Activated T-cell treated with anti-CD3 and anti-CD28 coated beads for 1 hour (primary cell): ENCODE measurements at places on chromosomes 1 and 21.

DNA sequence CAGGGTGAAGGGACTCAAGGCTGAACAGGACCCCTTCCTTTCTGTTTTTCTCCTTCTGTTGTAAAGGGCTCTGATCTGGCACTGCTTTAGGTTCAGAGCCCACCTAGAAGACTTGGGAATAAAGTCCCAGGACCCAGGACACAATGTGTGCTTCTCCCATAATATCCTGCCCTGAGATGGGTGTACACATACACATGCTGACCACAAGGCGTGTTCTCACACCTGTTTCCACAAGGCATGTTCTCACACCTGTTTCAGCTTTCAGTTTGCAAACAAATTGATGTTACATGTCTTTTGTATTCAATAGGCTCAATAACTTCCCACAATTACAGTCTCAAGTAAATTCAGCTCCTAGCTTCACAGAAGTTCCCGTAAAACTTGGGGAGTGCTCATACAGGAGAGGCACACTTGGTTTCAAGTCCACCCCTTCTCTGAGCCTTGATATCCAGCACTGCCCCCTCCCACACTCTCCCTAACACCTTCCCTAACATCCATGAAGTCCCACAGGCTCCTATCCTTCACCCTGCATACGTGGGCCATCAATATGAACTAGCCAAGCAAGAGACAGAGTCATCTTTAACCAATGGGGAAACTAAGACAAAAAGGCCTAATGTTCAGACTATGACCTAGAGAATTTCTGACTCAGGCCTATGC, 41.7 kb downstream of the ERI3 start:
- DNase-seq, result no peak

DNA sequence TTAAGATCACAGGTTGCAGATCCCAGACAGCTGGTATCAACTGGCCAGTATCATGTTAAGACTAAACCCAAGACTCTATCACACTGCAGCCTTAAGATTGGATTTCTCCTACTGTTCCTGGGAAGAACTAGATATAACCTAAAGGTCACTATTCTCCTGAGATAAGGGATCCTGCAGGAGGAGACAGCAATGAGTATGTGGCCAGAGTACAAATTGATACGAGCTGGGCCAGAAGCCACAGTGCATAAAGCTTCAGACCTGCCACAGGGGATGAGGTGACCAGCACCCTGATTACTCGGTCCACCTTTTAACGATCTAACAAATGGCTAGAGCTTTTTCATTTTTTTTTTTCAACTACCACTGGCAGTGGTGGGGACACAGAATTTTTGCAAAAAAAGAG, 31.0 kb downstream of the HSD3B1 start:
- no peak for DNase-seq

GRCh38 chr21:31903896-31904295, 31.1 kb downstream of the HUNK start:
- no peak for DNase-seq

DNA sequence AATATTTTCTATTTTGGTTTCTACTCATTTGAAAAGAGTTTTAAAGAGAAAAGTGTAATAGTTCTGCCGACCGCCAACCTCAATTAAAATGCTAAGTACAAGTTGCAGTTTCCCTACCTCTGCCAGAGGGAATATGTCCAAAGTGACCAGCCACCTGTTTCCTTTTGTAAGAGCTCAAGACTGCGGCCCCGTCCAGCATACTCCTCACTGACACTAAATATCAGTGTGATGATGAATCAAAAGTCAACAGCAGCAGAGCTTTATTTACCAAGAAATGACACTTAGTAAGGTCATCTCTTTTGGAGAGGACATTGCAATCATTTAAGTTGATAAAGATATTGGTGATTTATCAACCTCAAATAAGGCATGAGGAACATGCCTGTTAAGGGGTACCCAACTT, 57.4 kb upstream of the NRIP1 start:
- no peak for DNase-seq

GRCh38 chr1:198447468-198447867, 93.0 kb downstream of the ATP6V1G3 start:
- no peak for DNase-seq

DNA sequence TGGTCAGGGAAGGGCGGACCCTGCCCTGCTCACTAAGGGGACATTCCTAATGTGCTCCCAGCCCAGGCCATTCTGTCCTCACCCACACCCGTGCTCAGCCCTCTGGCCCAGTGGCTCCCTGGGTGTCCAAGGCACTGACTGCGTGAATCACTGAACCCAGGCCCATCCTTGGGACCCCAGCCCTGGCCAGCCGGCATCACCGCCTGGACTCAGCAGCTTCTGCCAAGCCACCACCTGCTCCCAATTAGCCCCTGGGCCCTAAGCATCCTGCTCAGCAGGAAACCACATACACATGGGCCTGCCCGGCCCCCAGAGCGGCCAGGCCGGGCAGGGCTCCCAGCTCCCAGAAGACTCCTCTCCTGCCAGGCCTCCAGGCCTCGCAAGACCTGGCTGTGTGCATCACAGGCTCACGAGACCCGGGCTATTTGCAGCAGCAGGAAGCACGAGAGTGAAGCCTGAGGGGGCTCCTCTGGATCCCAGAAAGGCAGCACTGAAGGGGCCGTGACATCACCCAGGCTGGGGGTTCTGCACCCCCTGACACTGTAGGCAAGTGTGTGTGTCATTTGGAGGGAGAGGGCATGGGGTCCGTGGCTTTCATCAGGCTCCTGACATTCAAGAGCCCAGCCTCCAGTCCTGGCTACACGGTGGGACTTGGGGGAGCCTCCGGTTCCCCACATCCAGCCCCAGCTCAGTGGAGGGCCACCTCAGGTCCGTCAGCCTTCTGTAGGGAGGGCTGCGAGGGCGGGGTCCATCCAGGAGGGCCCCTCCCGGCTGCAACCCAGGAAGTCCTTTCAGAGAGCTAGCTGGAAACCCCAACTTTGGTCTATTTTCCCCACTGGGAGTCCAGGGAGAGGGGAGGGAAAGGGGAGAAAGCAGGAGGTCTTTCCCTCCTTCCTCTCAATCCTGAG, 1.6 kb downstream of the MFAP2 start:
- no peak for DNase-seq

GRCh38 chr21:15929536-15929935, 199.8 kb downstream of the USP25 start:
- no peak for DNase-seq

DNA sequence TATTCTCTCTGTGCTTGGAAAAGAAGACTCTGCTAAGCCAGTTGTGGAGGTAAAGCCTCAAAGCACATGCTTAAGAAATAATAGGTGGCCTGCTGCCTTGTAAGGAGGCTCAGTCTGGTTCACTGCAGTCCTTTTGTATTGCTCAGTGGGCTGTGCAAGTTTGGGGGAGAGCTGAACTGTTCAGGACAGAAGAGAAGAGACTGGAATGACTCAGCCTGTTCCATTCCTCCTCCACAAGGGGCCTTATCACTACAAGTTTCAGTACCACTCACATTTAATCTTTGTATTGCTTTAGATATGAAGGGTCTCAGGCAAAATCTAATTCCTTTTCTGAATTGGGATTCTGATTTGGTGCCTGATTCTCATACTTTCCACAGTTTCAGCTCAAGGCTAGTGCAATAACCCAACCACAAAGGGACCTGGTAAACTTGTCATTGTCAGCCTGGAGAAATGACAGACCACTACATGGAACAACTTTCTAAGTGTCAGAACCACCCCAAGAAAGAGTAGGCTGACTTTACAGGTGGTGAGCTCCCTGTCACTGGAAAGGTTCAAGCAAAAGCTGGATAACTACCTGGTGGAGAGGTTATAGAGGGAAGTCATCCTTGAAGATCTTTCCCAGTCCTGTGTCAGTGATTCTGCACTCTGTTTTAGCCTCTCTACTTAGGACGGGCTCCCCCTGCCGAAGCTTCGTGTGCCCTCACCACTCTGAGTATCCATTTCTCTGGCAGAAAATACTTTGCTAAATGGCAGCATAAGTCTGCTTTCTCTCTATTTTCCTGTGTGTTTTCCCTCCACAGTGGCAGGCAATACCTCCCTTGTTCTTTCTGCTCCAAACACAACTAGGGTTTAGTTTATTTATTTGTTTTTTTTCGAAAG, 162.9 kb upstream of the GJB5 start:
- no peak for DNase-seq

DNA sequence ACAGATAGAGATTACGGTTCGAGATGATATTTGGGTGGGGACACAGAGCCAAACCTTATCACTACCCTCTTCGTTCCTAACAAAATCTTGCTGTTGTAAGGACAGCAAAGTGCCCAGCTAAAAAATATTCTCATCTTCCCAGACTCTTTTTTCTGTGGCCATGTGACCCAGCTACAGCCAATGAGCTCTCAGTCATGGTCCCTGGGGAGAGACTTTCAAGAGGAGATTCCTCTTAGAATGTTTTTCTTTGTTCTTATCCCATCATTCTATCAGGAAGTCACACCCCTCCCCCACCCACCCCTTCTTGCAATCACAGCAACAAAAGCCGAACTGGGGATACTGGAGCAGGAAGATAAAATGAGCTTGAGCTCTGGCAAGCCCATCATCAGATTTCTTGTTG, 247.1 kb downstream of the CHRM3 start:
- no peak for DNase-seq

GRCh38 chr1:154808261-154808908, 61.7 kb downstream of the KCNN3 start:
- no peak for DNase-seq

GRCh38 chr1:202844935-202845334, 34.2 kb downstream of the PCAT6 start:
- DNase-seq, result no peak

- no peak for DNase-seq
Observed at GRCh38 chr1:231192620-231193163, 30.8 kb downstream of the TRIM67 start.

- DNase-seq, result no peak
Observed at GRCh38 chr1:216793303-216793702, 70.1 kb upstream of the ESRRG start.

DNA sequence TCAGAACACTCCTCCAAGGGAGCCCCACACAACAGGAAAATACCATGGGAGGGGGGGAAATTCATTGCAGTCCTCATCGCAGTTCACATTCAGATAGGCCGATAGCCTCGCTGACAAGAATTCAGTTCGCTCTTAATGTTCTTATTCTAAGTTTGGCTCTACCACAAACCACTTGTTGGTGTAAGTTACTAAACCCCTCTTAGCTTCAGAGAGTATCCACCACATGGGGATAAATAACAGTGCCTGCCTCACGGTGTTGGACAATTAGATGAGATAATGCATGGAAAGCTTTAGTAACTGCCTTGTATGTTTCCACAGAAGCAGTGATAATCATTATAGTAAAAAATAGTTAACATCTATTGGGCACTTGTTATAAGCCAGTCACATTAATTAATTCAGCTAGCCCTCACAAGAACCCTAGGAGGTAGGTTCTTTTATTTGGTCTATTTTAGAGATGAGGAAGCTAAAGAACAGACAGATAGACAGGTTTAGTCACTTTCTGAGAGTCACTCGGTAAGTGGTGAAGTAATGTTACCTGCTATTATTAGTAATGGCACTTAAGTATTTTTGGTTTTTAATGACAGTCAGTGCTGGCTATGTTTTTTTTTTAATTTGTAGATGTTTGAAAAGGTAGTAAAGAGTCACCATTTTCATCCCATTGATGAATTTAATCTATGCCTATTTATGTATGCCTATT, 10.1 kb downstream of the VAV3 start:
- no peak for DNase-seq

DNA sequence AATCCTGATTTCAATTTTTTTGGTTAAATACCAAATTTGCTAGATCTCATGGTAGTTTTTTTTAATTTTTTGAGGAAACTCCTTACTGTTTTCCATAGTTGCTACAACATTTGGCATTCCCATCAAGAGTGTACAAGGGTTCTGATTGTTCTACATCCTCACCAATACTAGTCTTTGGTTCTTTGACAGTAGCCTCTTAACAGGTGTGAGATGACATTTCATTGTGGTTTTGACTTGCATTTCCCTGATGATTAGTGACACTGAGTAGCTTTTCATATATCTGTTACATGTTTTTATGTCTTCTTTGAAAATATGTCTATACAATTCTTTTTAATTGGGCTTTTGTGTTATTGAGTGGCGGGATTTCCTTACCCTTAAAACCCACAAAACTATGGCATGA, 20.9 kb upstream of the RGS13 start:
- no peak for DNase-seq

- DNase-seq, result no peak
Observed at GRCh38 chr1:228963795-228964177, 228.5 kb downstream of the RHOU start.

- no peak for DNase-seq
Observed at GRCh38 chr1:243471026-243471685, 215.3 kb downstream of the SDCCAG8 start.

GRCh38 chr1:115365738-115366137, 27.7 kb upstream of the NGF start:
- no peak for DNase-seq

- DNase-seq, result no peak
Observed at GRCh38 chr1:151062741-151063371, 2.7 kb downstream of the MLLT11 start.

- no peak for DNase-seq
Observed at GRCh38 chr1:207067665-207068064, 14.6 kb downstream of the PFKFB2 start.

DNA sequence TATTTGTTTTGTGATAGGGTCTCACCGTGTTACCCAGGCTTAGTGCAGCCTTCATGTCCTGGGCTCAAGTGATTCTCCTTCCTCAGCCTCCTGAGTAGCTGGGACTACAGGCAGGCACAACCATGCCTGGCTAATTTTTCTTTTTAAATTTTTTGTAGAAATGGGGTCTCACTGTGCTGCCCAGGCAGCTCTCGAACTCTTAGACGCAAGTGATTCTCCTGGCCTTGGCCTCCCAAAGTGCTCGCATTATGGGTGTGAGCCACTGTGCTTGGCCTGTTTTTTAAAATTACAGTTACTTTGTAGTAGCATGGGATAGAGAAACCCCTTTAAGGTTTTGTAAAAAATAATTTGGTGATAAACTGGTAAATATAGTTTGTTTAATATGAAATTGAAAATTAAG, 69.9 kb downstream of the RPS6KC1 start:
- no peak for DNase-seq

GRCh38 chr1:27884006-27884954, 11.9 kb downstream of the THEMIS2 start:
- DNase-seq, result no peak

GRCh38 chr21:14572204-14572780, 26.2 kb upstream of the SAMSN1 start:
- no peak for DNase-seq

DNA sequence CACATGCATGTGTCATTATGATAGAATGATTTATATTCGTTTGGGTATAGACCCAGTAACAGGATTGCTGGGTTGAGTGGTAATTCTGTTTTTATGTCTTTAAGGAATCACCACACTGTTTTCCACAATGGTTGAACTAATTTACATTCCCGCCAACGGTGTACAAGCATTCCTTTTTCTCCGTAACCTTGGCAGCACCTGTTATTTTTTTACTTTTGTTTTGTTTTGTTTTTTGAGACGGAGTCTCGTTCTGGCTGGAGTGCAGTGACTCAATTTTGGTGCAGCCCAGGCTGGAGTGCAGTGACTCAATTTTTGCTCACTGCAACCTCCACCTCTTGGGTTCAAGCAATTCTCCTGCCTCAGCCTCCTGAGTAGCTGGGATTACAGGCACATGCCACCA, 8.5 kb upstream of the S100B start:
- no peak for DNase-seq
